ENCODE measurements at places on chromosomes 7 and 10.

DNA sequence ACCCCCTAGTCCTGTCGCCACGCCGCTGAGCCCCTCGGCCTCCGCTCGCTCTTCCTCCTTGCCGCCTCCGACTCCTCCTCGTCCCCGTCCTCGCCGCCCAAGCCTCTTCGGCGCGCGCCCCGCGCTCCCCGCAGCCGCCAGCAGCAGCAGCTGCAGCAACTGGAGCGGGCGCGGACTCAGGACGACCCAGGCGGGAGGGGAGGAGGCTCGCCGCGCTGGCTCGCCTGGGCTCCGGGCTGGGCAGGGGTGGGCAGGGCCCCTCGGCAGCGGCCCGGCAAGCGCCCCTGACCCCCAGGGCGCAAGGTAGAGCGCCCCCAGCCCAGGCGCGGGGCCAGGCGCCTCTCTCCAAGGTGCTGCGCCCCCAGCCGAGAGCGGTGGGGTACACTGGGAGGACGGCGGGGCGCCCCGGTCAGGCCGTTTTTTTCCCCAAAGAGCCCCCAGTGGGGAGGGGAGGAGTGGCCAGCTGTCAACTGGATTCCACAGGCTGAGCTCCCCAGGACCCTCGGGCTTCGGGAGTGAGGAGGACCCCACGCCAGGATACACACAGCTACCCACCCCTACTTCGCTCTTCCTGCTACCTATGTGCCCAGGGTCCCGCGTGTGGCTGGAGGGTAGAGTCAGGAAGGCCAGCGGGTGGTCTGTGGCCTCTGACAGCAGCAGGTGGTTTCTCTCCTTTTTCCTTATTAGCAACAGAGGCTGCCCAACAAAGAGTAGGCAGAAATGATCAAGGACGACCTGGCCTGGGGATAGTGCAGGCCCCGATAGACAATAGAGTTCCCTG is 903 bp upstream of the KCNMA1 start:
- peak; percentile 67 for DNase-seq

- DNase-seq, result no peak
These were observed 39.8 kb upstream of the C10orf67 start for GRCh38 chr10:23384364-23384763.

- DNase-seq, result peak; percentile 90
These were observed 26.1 kb upstream of the RSU1 start for GRCh38 chr10:16843252-16843870.

DNA sequence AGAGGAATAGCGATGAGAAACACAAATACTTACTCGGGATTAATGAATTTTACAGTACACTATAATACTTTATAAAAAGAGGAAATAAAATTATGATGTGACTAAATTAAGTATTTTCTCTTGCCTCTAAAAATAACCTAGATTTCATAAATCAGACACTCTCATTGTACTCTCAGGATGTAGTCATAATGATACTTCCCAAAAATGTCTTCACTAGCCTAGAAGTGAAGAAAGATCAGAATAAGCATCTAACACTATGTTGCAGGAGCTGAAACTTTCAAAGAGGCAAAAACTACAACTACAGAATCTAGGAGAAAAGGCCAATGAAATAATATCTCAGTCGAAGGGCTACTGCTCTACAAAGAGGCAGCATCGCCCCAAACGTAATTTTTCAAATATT is 49.4 kb downstream of the DNAJC1 start:
- no peak for DNase-seq

DNA sequence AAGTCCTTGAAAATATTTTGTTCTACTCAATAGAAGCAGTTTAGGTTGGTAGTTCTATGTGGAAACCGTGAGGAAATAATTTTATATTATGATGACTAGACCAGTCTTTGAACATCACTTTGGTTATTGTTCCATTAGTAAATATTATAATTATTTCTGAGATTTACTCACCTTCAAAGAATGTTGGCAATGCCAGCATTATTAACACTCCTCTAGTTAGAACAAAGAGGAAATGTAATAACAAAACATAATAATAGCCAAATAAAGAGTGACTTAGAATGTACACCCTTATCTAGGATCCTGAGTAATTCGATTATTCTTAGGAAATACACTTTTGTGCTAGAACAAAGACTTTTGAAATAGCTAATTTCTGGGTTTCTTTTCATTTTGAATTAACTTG is 121.1 kb downstream of the CFTR start:
- DNase-seq, result no peak

- DNase-seq, result no peak
These were observed 89.3 kb downstream of the GRK5 start for GRCh38 chr10:119296703-119297102.

DNA sequence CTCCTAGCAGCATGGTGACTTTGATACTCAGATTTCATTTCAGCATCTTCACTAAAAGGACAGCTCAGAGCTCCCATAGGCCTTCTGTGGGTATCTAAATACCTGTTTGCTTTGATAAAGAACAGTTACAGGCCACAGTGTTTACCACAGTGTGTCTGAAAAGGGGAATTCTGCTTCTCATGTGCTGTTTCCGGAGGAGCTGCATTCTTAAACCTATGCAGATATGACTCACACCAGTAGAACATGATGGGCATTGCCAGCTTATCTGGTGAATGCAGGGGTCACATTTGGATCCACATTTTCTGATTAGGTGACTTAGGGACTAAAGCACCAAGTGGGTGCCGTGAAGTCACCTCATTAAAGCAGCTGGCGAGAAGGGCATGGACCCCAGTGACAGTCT is 52.6 kb downstream of the TRRAP start:
- no peak for DNase-seq

- DNase-seq, result no peak
These were observed 2.5 kb downstream of the ANTXRL start for GRCh38 chr10:46289209-46289810.

DNA sequence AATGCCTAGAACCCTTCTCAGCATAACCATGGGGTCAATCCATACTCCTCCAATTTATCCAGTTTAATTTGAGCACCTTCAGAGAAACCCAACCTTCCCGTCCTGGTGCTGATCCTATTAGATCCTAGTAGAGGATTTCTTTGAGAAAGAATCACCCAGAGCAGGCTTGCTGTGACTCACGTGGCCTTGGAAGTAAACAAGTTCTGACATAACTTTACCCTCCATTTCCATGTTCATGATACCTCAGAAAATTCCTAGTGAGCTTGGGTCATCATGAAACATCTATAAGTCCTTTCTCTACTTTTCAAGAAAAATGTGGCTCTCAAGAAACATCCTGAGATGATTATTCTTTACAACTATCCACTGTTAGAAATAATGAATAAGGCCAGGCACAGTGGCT is 71.7 kb downstream of the PRLHR start:
- no peak for DNase-seq

GRCh38 chr7:98000356-98000755 is 10.4 kb upstream of the OCM2 start:
- DNase-seq, result no peak

DNA sequence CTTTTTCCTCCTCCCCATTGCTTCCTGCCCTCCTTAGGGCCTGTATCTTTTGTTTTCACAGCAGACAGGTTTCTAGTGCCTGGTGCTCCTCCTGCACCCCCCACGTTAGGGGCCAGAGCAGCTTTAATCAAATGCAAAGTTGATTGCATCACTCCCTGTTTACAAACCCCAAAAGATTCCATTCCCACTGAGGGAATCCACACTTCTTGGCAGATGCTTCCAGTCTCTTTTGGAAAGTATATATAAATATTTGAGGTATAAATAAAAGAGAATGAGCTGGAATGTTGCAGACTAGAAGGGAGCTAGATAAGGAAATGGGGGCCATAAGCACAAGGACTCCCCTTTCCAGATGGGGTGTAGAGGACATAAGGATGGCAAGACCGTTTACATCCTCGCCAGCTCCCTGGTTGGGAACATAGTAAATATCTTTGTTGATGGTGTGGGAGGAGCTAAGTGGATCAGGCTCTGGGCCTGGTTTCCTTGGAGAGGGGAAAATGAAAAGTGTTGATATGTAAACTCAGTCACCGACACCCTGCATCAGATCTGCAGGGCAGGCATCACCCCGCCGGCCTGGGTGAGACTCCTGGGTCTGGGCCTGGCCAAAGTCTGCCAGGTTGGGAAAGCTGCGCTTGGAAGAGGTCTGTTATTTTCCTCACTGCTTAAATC is 6.2 kb downstream of the RARRES2 start:
- no peak for DNase-seq

- no peak for DNase-seq
These were observed 45.8 kb upstream of the PLXNA4 start for GRCh38 chr7:132622081-132622480.

DNA sequence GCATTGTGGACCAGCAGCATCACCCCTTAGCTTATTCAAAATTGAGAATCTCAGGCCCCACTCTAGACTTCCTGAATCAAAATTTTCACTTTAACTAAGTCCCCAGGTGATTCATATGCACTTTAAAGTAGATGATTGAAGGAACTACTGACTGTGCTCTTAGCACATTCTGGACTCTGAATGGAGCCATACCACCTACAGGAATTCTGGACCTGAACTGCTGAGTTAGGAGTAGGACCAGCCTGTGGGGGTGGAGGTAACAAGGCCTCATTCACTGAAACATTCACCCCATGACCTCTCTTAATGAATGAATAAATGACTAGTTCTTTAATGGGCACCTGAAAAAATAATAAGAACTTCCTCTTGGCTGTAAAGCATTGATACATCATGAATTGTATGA is 7.3 kb downstream of the PDK4 start:
- no peak for DNase-seq

GRCh38 chr10:123665491-123666286 is 466 bp upstream of the GPR26 start:
- no peak for DNase-seq

GRCh38 chr10:129727495-129727894 is 236.6 kb downstream of the EBF3 start:
- DNase-seq, result no peak

GRCh38 chr7:46155367-46155766 is 234.3 kb upstream of the IGFBP3 start:
- DNase-seq, result peak; percentile 62

- no peak for DNase-seq
These were observed 257.0 kb upstream of the MINDY3 start for GRCh38 chr10:16117305-16117695.

DNA sequence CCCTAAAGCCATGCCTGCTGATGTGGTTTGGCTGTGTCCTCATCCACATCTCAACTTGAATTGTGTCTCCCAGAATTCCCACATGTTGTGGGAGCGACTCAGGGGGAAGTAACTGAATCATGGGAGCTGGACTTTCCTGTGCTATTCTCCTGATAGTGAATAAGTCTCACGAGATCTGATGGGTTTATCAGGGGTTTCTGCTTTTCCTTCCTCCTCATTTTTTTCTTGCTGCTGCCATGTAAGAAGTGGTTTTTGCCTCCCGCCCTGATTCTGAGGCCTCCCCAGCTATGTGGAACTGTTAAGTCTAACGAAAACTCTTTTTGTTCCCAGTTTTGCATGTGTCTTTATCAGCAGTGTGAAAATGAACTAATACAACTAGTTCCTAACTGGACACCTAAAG is 11.8 kb downstream of the MACROH2A2 start:
- DNase-seq, result no peak

DNA sequence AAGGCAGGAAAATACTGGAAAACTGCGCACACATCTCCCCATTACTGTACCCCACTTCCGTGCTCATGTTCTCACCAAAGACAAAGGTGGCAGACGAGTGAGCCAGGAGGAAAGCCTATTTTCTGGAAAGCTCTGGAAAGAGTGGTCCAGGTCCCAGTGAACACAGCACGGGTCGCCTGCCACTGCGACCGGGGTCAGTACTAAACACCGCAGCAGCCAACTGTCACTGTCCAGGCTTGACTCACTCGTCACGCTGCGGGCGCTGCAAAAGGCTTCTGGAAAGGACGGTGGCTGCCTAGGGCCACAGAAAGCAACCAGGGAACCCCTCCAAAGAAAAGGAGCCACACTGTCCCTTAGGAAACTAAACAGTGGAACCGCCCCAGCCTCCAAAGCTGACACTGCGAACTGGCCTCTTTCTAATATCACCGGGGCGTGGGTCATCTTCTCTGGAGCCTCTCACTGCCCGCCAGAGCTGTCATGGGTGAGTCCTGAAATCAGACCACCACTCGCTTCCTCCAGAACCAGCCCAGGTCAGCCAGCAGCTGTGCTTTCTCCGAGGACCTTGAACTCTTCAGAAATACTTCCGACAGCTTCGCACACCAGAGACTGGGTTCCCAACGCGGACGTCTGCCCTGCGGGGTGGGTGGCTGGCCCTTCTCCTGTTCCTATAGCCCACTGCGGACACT is 4.0 kb downstream of the RADIL start:
- no peak for DNase-seq

DNA sequence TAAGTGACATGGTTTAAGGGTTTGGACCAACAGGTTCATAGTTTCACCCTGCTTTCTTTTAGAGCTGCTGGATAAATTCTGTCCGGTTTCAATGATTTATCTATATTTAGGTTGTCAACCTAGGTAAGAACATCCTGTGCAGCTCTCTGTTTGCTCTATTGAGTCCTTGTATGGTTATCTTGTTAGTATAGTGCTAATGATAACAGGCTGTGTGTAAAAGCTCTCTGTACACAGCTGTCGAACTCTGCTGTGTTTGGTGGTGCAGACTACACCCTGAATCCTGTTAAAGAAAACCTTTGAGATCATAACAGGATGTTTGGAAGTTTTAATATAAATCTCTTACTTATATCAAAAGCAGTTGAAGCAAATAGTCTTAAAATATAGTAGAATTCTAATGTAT is 219.2 kb downstream of the SDK1 start:
- peak; percentile 26 for DNase-seq

DNA sequence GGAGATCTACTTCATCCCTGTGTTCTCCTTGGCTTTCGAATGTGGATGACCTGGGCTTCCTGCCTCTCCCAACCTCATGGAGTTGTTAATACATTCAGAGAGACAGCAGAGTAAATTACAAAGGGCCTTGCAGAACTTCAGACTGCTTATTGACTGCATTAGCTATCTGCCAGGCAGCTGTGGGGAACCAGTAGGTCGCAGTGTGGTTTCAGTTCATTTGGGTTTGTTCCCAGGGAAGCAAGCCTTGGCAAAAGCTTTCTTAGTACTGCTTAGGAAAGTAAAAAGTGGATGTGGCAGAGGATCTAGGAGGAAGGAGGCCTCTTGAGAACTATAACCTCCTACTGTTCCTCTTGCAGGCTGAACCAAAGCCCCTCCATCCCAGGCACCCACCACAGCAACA is 9.2 kb downstream of the NPFFR1 start:
- DNase-seq, result no peak

GRCh38 chr10:103736763-103737162 is 118.6 kb downstream of the SH3PXD2A start:
- no peak for DNase-seq

DNA sequence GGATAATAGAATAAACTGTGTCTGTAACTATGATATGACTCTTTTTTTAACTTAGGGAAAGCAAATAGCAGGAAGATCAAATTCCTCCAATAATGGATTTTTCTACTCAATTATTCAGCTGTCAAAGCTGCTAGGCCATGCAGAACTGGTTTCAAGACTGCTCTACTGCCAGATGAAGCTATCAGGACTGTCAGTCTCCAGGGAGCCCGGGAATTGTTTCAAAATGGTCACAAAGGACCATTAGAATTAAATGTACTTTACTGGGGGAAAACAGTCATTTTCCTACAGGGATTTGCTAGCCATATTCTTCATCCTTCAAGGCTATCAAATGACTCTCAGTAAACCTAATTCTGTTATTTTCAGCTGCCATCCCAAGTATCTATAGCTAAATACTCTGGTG is 276.3 kb downstream of the LHFPL3 start:
- DNase-seq, result no peak

GRCh38 chr10:121559326-121560026 is 38.8 kb downstream of the FGFR2 start:
- no peak for DNase-seq

Measured in hepatocyte (in vitro differentiated cells).